Hematopoietic multipotent progenitor cell treated with erythropoietin and hydrocortisone succinate and interleukin-3 and kit ligand, for 4 days (in vitro differentiated cells): ENCODE measurements at places on chromosomes 7 and 10.

- no peak for DNase-seq
These were observed 3.5 kb upstream of the LMBR1 start for GRCh38 chr7:156896388-156897022.

- no peak for DNase-seq
These were observed 77.4 kb upstream of the FRMD4A start for GRCh38 chr10:14408139-14408538.

DNA sequence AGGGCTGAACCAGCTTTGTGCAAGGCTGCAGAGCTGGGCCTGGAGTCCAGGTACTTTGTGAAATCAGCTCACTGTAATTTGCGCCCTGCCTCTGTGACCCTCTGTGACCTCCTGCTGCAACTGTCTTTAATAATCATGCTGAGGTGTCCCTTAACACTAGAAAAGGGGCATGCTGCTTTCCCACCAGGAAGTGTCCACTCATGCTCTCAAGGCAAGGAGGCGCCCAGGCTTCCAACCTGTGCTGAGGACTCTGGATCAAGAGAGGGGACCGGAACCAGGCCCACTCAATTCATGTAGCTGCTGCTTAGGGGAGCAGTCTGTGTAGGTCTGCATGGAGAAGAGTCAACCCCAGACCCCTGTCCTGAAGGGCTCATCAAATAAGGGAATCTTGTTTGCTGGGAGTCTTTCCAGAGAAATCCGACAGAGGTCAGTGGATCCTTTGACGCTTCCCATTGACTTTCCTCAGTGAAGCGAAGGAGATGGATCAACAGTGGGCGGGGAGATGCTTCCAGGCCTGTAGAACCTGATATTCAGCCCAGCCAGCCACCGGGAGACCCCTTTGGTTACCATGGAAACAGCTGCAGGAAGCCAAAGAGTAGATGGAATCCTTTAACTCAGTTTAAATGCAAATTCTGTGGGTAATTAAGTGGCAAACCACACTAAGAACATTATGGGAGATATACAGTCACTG, 945.9 kb downstream of the GRID1 start:
- no peak for DNase-seq

DNA sequence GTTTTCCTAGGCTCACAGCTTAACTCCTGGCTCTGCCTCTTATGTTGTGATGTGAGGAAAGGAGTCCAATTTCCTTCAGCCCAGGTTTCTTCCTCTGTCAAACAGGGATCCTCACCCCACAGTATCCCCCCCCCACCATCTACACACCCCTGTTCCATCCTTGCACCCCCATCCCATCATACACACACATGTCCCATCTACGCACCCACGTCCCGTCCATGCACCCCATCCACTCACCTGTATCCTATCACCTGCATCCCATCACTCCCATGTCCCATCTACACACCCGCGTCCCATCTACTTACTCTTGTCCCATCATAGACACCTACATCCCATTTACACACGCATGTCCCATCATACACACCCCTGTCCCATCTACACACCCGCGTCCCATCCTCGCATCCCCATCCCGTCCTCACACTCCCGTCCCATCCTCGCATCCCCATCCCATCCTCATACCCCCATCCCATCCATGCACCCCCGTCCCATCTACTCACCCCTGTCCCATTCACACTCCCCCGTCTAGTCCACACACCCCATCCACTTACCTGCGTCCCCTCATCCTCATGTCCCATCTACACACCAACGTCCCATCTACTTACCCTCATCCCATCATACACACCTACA, 117.3 kb downstream of the TRRAP start:
- DNase-seq: no peak

- no peak for DNase-seq
These were observed 14.2 kb upstream of the FRMPD2 start for GRCh38 chr10:48288661-48289060.

GRCh38 chr10:26770069-26770468, 72.6 kb downstream of the PDSS1 start:
- DNase-seq: no peak

GRCh38 chr10:133391761-133392518, 2.0 kb upstream of the MTG1 start:
- no peak for DNase-seq

DNA sequence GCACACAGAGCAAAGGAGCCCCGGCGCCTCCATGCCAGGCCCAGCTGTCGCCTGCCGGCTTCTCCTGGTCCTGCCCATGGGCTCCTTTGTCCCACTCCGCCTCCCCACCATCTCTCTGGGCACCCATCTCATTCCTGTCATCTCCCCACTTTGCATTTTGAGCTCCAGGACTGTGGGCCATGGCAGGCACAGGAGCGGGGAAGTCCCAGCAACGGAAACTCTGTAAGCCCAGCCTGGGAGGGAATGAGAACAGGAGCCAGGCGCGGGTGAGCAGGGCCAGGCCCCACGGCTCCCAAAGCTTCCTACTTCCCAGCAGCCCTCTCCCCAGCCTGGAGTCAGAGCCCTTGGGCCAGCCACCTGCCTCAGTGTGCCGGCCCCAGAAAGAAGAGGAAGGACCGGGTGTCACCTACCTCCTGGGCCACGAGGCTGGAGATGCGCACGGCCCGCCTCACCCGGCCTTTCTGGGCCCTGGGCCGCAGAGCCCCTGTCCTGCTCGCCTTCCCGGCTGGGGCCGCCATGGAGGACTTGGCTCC, 23.1 kb downstream of the KCNH2 start:
- no peak for DNase-seq

DNA sequence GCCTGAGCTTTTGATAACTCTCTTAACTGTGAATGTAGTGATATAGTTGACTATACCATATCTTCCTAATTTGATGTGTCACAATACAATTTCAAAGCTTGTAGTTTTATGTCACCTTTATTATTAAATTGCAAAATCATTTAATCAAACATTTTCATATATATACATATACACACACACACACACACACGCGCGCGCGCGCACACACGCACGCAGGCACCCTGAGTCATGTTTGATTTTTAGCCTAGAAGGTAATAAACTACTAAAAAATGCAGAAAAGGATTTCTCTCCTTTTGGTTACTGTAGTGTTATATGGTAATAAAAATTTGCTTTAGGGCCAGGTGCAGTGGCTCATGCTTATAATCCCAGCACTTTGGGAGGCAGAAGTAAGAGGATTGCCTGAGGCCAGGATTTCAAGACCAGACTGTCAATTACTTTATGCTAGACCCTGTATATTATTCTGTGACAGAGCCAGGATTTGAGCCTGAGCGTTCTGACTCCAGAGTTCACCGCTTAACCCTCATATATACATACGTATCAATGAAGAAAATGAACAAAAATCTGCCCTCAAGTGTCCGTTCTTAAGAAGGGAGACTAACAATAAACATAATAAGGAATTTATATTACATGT, 89.6 kb downstream of the PODXL start:
- no peak for DNase-seq

DNA sequence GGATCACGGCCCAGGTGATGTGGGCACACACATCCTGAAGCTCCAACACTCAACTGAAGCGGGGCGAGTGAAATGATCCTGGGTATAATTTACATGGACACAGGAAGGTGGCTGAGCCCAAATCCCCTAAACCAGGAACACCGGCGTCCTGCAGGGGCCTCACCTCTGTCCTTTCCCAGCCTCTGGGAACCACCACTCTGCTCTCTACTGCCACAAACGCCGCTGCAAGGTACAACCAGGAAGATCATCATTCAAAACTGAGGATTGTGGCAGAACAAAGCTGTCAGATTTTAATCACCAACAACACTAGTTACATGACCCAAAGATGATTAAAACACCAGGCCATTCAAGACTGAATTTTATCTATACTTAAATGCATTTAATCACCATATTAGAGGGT, 104.0 kb downstream of the DIP2C start:
- no peak for DNase-seq

DNA sequence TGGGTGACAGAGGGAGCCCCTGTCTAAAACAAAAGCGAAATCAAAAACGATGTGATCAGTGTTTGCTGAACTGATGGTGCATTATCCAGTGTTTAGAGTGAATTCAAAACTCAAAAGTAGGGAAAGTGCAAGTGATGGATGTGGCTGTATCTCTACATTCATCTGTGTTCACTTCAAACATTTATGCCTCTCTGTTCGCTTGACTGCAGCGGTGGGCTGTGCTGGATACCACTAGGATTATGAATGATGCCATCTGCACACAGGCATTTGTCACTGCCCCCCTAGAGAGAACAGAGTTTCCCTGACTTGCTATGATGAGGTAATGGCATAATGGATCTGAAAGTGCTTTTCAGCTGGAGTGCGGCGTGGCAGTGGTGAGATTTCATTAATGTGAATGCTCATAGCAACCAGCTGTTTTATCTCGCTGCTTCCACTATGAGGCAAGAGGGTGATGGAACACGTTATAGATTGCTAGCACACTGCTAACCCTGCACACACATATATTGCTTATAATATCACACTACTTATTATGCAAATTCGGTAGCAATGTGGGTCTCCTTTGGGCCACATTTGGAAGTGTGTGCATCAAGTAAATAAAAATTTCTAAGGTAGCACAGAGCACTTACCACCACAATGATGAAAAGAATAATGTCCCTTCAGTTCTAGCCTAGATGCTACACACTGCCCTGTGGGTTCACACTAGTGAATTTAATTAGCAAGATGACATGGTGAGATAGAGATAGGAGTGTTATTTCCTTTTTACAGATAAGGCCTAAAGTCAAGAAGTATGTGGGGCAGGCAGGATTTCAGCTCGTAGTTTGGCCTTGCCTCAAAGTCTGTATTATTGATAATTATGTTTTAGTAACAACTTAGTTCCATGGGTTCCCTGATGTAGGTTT, 164.7 kb downstream of the CAMK1D start:
- DNase-seq: peak; percentile 68

DNA sequence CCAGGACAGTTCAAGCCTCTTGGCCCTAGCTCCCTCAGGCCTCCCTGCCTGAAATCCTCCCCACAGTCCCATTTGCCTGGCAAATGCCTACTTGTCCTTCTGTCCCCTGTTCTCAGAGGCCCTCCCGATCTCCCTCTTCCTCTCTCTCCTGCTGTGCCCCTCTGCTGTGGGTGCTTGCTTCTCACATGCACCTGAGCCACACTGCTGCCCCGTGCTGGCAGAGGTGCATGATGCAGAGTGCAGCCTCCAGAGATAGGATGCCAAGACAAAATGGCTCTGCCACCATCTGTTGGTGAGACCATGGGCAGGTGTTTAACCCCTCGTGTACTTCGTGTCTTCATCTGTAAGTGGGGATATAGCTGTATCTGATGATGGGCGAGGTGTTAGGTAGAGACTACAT, 158.4 kb downstream of the RGS10 start:
- DNase-seq: no peak
